ENCODE measurements at places on chromosomes 5 and 9.

DNA sequence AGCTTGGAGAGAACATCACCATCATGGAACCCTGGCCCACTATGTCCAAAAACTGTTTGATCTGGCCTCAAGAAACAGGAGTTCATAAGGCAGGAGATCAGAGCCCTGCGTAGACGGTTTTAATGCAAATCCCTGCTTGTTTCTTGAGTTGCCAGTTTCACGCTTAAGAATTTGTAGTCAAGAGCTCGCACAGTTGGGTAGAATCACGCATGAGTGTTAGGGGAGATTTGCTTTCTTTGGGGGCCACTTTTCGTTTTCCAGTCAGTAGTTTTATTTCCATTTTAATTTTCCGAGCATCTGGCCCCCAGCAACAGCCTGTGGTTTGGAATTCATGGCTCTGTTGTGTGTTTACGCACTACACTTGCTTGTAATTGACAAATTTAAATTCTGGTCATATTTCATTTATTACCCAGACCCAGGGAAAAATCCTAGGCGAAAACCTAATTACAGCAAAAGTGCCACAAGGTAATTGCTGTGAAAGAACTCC is 6.6 kb upstream of the C5orf58 start:
- DNase-seq = no peak

- DNase-seq = no peak
These were observed 66.6 kb downstream of the LPAR1 start for GRCh38 chr9:110971705-110972104.

DNA sequence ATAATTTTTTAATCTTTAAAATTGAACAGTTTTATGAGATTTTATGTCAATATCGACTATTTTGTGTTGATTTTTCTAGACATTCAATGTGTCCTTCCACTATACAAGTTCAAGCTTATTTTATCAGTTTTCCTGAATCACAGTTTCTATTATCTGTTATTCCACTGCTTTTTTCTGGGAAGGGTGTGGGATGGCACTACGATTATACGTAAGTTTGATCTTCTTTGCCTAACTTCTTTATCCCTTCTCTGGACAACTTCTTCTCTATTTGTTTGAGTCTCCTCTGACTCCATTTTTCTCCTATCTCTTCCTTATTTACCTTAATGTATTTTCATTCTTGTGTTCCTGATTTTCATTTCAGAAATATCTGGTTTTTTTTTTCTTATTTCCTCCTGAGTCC is 24.5 kb downstream of the TBC1D9B start:
- DNase-seq = no peak

- DNase-seq = no peak
These were observed 1.0 kb upstream of the ERCC6L2 start for GRCh38 chr9:95874303-95874988.

- DNase-seq = no peak
These were observed 39.4 kb downstream of the LURAP1L start for GRCh38 chr9:12813960-12814876.

GRCh38 chr9:16516891-16517290 is 353.6 kb downstream of the BNC2 start:
- DNase-seq = no peak

DNA sequence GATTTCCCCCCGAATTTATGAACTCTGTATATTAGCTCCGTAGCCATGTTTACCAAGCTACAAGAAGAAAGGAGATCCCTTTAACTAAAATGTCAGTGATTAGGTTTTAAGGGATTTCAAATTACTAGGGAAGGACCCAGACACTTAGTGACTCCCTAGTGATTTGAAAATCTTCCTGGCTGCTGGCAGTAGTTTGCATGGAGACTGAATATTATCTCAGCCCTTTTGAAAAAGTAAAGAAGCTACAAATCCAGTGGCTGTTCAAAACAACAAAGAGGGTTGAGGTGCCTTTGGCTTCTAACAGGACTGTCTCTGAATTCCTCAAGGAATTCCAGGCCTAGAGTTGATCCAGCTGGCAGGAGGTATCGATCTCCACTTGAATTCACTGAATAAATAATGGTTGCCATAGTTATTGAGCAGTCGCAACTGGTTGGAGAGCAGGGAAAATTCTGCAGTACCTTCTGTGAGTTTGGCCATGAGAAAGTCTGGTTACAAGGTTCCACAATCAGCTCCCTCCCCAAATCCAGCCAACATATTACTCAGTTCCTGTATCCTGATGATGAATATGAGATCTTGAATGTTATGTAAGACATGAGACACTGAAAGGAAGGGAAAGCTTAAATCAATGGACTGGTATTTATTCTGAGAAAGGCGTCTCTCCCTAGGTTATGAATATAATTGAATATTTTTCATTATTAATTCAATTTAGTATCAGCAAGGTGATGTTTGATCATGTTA is 37.7 kb downstream of the NR4A3 start:
- no peak for DNase-seq

DNA sequence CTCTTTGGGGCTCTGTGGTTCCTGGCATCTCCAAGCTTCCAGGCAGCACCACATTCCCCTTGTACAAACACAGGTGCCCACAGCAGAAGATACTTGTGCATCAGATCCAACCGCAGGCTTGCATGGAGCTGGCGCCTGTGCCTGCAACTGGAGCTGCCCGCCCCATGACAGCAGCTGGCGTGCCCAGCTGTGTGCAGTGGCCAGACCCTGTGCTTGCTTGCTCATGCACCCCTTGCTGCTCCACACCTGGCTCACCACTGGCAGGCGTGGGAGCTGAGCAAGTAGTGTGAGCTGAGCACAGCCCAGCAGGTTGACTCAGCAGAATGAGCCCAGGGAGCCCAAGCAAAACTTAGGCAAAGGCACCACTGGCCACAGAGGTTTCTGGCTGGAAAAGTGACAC is 84.4 kb upstream of the STARD4 start:
- DNase-seq = no peak

DNA sequence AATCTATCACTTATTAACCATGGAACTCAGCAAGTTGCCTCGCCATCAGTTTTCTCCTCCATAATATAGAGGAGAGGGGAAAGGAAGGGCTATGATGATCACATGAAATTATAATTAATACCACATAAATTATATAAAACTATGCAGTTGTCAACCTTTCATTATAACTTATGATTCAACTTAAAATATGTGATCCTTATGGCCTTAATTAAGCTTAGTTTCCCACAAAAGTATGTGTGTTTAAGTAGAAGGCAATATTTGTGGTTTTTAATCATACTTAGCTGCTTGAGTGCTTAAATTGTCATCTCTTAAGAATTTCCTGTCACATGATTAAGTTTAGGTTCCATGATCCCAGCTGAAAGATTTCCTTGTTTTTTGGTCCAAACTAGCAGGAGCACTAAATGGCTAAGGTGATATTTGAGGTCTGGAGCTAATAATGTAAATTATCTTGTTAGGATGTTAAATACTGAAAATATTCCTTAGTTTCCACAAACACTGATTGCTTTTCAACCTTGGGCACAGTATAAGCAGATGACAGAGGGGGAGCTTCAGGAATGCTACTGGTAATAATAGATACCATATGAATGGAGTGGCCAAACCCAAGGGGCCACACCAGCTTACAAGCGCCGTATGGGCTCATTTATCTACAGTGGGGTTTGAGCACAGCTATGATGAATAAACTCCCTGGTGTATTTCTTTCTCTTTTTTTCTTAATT is 26.4 kb upstream of the F2R start:
- DNase-seq = no peak

DNA sequence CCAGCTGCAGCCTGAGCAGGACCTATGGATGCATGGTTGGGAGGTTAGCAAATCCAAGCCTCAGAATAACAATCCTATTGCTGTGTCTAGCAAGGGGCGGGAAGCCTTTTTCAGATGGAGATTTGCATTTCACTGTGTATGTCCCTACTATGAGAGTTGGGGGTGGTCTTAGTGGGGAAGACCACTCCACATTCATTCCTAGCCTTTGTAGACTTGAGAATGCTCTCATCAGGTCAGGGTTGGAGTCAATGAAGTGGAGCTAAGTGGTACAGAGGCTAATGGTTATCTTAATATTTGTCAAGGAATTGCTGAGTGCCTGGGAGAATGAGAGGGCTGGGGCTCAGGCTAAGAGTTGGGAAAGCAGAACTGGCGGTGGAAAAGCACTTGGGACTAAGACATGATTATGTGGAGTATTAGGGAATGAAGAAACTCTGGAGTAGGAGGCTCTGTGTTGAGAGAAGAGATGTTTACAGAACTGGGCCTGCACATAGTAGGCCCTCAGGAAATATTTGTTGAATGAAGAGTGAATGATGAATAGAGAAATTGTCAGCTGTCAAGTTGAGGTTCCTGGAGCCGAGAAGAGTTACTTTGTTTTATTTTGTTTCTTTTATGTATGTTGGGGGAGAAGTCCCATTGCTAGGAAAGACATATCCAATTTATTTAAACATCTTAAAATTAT is 175.5 kb upstream of the SPRY4 start:
- no peak for DNase-seq

GRCh38 chr5:102511666-102512065 is 12.9 kb upstream of the SLCO6A1 start:
- DNase-seq = no peak

DNA sequence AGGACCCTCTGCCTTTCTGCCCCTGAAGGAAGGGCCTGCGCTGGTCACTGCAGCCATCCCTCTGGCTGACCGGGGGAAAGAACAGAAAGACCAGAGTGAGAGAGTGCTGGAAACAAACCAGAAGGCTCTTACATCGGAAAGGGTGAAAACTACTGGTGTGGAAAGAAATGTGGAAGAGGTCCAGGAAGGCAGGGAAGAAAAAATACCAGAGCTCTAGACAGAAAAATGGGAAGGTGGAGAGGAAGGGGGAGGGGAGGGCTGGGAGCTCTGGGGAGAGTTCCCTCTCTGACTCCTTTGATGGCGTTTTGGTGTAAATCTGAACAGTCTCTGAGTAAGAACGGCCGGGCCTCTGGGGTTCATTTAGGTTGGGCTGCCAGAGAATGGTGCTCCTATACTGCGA is 47.7 kb downstream of the COL23A1 start:
- DNase-seq = no peak

GRCh38 chr9:102911185-102911584 is 83.9 kb upstream of the CYLC2 start:
- no peak for DNase-seq

GRCh38 chr5:7074176-7074575 is 321.8 kb upstream of the ADCY2 start:
- DNase-seq = no peak

GRCh38 chr5:131993676-131994075 is 17.8 kb downstream of the ACSL6 start:
- DNase-seq = no peak

DNA sequence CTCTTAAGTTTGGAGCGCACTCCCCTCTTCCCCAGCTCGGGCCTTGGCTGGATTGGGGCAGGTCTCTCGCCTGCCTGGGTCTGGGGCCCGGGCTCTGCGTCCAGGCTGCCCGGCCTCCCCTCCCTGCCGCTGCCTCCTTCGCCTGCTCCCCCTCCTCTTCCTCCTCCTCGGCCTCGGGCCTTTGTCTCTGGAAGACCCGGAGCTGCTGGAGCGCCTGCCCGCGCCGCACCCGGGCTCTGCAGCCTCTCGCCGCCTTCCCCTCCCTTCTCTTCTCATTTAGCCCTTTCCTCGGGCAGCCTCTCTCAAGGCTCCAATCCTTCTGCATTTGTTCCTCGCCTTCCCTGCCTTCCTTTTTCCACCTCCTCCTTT is 218.5 kb downstream of the C9orf50 start:
- no peak for DNase-seq

GRCh38 chr5:1860949-1861348 is 21.8 kb downstream of the IRX4 start:
- no peak for DNase-seq

GRCh38 chr9:6305954-6306563 is 22.1 kb upstream of the TPD52L3 start:
- no peak for DNase-seq

Data from stimulated activated CD4-positive, alpha-beta T cell treated with anti-CD3 and anti-CD28 coated beads, TNF-alpha, amount 100 ng/mL, for 48 hours (primary cell).